ENCODE measurements at places on chromosomes 3 and 15.

- DNase-seq = no peak
These were observed 71.5 kb downstream of the SSR3 start for GRCh38 chr3:156483426-156483825.

DNA sequence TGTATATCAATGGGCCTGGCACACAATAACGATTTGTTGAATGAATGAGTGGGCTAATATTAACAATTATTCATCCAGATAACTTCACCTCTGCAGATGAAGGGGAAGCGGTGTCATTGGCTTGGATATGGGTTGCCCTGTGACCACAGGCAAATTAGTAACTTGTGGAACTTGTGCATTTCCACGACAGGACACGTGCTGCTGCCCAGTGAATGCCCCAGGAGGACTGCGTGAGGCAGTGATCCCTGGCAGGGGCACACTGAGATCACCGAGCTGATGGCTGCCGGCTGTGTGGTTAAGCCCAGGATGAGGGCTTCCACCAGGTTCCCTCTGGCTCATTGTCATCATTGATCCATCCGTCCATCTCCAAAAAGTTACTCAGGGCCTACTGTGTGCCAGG, 84.1 kb upstream of the HACD2 start:
- no peak for DNase-seq

GRCh38 chr3:121989943-121990342, 32.1 kb downstream of the ILDR1 start:
- no peak for DNase-seq

GRCh38 chr15:68279779-68280753, 2.5 kb downstream of the FEM1B start:
- no peak for DNase-seq

DNA sequence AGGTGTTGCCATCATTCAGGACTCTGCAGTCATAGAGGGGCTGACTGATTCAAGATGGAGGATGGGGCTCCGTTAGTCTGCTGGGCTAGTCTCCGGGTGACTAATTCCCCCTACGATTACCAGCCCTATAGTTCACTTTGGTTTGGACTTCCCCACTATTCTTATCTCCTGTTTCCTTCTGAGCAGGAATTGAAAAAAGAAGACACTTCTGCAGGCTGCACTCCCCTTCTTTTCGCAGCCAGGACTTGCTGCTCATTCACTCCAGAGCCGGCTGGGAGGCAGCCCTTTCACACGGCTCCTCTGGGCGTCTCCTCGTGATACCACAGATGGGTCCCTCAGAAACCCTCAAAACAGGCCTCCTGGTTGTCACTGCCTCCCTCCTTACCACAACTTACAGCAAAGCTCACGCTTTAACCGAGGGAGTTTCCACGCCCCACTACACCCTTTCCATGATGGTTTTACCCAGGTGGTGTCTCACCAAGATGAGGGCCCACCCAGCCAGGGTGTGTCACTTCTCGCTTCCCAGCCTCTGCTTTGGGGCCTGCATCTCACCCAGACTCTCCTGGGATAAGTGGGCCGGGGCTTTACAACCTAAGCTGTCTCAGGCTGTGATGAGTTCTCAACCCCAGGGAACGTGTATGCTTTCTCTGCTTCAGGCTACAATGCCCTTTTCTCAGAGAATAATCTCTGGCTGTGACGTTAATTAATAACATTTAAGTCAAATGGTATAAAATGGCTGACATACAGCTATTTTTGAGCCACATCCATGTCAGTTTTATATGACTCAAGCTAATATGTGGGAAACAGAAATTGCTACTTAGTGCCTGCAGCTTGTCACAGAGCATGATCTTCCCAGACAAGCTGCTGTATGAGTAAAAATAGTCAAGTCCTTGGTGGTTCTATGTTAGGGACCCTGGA, 11.9 kb downstream of the CX3CR1 start:
- DNase-seq = no peak

DNA sequence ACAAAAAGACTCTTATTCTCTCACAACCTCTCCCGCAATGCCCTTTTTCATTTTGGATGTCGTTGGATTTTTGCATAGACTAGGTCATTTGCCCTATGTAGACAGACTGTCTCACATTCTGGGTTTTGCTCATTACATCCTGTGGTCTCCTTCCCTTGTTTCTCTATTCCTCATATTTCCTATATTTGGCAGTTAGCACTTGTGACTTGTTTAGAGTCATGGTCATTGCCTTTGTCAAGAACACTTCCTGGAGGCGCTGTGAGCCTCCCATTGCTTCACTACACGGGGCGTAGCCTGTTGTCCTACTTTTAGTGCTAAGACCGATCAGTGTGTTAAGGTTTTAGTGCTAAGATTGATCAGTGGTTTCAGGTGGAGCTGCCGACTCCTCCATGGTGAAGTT, 16.1 kb upstream of the TATDN2 start:
- DNase-seq = no peak

GRCh38 chr3:48595526-48596121, 495 bp upstream of the COL7A1 start:
- DNase-seq = no peak

- no peak for DNase-seq
These were observed 7.4 kb downstream of the FGF12 start for GRCh38 chr3:192719964-192720363.

DNA sequence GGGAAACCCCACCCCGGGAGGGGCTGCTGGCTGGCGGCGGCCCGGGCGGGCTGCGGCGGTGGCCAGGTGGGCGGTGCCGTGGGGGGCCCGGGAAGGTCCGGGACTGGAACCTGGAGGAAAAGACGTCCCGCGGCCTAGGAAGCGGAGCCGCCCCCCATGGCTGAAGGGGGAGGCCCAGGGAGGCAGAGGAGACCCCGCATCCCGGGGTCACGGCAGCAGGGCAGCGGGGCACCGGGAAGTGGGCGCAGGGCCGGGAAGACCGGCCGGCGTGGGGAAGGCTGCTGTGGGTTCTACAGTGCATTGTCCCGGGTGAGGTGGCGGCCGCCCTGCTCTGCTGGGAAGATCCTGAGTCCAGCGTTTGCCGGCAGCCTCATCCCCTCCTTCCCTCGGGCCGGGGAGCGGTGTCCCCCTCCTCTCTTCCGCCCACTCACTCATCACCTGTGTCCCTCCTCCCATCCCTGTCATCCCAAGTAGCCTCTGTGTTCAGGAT, 525 bp upstream of the FSTL1 start:
- DNase-seq = no peak

DNA sequence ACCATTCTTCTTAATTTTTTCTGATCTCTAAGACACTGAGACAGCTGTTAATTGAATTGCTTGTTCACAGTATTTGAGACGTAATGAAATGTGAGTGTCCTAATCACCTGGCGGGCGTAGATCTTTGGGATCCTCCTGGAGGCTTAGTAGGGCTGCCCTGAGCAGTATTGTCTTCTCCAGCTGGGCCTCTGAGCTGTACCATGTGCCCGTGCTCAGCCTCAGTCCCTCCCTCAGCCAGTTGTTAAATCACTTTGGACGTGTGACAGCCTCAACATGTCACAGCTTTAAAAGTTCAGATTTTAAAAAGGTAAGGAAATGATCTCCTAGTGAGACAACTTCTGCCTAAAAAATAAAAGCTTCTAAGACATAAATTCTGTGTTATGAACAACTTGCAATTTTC, 35.5 kb downstream of the IGF1R start:
- DNase-seq = no peak

DNA sequence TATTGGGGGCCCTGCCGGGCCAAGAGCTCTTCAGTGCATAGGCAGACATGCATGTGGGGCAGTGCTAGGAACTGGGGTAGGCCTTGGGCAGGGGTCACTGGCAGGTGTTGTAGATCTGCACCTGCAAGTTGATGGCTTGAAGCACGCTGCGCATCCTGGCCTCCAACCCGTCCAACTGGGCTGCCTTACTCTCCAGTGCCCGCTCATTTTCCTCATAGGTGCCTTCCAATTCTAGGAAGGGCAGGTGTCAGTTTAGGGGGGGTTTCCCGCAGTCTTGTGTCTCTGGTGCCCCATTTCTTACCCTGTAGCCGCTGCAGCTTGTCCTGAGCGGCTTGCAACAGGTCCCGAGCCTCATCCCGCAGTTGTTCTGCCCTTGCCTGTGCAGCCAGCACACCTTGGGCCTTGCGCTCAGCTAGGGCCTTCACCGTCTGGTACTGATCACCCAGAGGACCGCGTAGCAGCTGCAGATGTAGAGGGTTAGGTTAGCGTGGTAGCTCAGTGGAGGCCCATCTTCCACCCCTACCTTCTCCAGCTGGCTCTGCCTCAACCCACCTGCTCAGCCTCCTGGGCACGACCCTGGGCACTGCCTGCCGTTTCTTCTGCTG, 611 bp upstream of the USP19 start:
- no peak for DNase-seq

- no peak for DNase-seq
These were observed 3.8 kb downstream of the NCBP2 start for GRCh38 chr3:196938576-196938975.

DNA sequence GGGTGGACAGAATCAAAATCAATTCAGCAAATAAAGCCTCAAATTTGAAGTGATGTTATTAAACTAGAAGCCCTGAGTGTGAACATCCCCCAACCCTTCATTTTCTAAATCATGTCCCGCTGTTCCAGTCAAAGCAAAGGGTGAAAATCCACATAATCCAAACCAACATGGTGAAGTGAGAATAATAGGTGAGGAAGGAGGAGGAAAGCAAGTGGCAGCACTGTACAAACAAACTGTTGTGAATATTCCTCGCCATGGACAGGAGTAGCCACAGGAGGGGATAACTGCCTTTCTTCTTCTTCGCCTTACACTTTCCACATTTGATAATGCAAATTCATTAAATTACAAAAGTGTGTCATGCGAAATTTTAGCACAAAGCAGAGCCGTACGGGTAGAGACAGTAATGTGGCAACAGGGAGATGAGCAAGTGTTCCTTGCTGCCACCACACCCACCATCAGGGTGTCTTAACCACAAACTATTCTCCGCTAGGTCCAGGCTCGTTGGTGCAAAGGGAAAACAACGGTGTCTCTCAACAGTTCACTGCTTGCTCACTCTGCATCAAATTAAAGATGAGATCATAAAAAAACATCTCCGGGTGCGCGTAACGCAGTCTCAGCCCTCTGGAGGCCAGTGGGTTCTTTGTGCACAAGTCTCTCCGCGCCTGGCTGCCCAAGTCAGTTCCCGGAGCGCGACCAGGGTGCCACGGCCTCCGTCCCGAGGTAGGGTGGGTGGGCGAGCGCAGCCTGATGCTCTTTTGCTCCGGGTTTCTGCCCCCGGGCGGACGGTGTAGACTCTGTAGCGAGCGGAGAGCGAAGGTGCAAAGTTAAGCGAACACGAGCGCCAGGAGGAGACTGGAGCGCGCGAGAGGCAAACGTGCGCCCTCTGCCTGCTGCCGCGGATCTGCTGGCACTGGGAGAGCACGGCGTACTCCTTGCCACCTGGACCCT, 6.7 kb downstream of the EPHA3 start:
- DNase-seq = peak; percentile 52
